ENCODE measurements at places on chromosomes 6 and 20.

DNA sequence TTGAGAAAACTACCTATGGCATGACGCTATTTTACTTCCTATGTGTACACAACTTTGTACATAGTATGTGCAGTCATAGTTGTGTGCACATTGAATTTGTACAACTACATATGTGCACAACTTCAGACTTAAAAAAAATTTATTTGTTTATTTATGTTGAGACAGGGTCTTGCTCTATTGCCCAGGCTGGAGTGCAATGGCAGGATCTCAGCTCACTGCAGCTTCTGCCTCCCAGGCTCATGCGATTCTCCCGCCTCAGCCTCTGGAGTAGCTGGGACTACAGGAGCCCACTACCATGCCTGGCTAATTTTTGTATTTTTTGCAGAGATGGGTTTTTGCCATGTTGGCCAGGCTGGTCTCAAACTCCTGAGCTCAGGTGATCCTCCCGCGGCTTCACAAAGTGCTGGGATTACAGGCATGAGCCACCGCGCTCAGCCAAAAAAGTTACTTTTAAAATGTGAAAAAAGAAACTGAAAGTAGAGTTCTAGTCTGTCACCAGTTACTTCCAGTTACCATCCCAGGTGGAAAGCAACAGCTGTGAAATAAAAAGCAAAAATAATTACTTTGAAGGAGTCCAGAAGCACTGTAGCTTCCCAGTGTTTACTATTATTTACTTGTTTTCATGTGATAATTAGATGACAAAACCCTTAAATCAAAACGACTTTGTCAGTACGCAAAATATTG, 1.7 kb upstream of the ZKSCAN8 start:
- no peak for DNase-seq

DNA sequence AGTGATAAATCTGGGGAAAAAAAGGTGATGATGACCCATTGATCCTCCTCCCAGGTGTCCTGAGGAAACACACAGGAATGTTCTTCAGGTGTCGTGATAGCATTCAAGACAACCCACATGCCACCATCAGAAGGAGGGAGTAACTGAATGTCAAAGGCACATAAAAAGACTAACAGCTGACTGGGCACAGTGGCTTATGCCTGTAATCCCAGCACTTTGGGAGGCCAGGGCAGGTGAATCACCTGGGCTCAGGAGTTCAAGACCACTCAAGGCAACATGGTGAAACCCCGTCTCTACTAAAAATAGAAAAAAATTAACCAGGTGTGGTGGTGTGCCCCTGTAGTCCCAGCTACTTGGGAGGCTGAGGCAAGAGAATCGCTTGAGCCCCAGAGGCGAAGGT, 82.3 kb upstream of the CST7 start:
- DNase-seq = no peak

GRCh38 chr20:17810062-17810631, 110.4 kb downstream of the BANF2 start:
- no peak for DNase-seq

DNA sequence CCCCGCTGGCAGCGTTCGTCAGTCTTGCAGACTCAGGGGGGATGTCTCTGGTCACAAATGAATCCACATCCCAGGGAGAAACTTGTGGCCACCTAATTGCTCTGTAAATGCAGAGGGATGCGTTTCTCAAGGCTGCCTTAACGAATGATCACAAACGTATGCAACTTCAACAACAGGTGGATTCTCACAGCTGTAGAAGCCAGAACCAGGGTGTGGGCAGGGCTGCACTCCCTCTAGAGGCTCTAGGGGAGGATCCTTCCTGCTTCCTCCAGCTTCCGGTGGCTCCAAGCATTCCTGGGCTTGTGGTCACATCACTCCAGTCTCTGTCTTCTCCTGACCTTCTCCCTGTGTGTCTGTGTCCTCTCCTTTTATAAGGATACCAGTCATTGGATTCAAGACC, 3.3 kb upstream of the TAF4 start:
- no peak for DNase-seq

- no peak for DNase-seq
Observed at GRCh38 chr6:148747471-148748165, 788 bp downstream of the UST start.

- DNase-seq = no peak
Observed at GRCh38 chr6:108872141-108872557, 23.9 kb downstream of the ARMC2 start.

DNA sequence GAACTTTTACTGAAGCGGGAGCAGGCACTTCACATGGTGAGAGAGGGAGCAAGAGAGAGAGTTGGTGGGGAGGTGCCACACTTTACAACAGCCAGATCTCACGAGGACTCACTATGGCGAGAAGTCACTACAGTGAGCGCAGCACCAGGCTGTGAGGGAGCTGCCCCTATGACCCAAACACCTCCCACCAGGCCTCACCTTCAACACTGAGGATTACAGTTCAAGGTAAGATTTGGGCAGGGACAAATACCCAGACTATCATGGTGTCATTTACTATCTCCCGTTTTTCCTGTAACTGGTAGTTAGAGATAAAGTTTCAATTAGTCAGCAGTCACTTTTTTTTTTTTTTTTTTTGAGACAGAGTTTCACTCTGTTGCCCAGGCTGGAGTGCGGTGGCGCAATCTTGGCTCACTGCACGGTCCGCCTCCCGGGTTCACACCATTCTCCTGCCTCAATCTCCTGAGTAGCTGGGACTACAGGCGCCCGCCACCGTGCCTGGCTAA, 7.8 kb downstream of the RBCK1 start:
- no peak for DNase-seq

DNA sequence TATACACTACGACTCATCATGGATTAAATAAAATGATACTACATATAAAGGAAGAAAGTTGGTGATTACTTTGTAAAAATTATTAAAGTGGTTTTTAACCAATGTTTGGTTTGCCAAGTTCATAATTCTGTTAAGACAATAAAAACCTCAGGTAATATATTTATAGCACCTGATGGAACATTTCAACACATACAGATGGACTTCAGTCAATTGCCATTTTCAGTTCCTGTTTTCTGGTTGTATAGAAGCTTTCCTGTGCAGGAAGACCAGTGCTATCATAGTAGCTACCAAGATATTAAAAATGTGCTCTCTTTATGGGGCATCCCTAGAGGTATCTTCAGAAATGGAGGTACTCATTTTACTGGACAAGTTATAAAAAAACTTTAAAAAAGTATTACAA, 1686.4 kb downstream of the GRIK2 start:
- no peak for DNase-seq

DNA sequence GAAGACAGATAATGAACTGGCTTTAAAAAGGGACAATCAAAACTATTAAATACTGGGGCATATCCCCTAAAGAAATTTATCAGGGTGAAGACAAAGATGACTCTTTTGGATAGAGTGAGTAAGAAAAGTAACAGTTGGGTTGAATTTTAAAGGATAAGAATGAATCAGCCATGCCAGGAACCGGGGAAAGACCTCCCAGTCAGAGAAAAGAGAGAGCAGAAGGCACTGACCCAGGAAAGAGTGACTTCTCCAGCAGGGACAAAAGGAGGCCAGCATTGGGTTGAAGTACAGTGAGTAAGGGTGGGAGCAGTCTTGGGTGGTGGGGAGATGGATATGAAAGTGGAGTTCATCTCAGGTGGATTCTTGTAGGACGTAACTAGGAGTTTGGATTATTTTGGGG, 516.9 kb upstream of the JAG1 start:
- no peak for DNase-seq

DNA sequence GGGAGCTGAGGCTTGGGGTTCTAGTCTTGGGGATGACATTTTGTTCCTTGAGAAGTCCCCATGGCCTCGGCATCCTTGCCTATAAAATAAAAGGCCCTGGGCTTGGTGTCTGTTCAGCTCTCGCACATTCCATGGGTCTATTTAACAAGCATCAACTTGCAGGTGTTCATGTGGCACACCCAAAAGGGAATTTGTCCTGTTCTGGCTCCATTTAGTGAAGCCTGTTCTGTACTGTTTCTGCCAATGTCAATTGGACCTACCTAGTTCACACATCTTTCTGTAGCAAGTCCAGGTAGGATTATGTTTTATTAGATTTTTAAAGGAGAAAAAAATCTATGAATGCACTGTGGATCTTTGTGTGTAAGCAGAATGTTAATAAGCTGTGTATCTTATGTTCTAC, 262.0 kb downstream of the HIVEP2 start:
- DNase-seq = no peak

GRCh38 chr6:137680705-137681346, 186.2 kb upstream of the TNFAIP3 start:
- no peak for DNase-seq
